Heart left ventricle (tissue), 16 donors: ENCODE measurements at places on chromosomes 13 and 19.
A peak's percentile ranks its signal among the peaks of the same experiment; 100 is the strongest.

- DNase-seq: peak; percentile 59
Observed at GRCh38 chr19:41597600-41598041, 21.7 kb downstream of the CEACAM21 start.

DNA sequence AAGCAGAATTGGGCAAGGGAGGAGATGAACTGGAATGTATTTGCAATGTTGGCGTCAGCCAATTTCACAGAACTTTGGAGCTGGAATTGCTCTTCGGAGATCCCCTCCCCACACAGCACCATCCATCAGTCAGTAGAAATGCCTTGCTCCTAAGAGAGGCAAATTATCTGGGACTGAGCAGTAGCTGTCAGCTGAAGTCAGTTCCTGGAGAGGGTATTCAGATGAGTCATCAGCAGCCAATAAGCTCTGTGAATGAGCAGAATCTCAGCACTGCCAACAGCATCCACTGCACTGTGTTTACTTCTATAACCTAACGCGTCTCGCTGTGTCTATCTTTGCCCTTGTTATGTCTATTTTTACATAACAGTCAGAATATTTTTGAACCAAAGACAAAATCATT is 213.7 kb downstream of the SLITRK5 start:
- peak; percentile 7 for DNase-seq

GRCh38 chr19:43820098-43820883 is 6.8 kb upstream of the ZNF283 start:
- DNase-seq: peak; percentile 65

DNA sequence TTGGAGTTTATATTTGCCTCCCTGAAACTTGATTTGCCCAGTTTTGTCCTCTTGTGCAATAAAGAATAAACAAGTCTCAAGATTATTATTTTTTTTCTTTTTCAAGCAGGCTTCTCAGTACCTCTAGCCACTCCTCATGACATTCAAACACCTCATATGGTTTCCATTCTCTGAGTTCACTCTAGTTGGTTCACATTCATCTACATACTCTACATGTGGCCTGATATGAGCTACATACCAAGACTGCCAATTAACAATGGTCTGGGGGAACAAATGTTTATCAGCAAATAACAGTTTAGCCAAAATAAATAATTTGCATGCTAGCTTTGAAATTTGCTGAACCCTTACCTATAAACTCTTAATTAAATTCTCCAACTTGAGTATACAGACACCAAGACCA is 22.5 kb downstream of the KCNRG start:
- DNase-seq: no peak

DNA sequence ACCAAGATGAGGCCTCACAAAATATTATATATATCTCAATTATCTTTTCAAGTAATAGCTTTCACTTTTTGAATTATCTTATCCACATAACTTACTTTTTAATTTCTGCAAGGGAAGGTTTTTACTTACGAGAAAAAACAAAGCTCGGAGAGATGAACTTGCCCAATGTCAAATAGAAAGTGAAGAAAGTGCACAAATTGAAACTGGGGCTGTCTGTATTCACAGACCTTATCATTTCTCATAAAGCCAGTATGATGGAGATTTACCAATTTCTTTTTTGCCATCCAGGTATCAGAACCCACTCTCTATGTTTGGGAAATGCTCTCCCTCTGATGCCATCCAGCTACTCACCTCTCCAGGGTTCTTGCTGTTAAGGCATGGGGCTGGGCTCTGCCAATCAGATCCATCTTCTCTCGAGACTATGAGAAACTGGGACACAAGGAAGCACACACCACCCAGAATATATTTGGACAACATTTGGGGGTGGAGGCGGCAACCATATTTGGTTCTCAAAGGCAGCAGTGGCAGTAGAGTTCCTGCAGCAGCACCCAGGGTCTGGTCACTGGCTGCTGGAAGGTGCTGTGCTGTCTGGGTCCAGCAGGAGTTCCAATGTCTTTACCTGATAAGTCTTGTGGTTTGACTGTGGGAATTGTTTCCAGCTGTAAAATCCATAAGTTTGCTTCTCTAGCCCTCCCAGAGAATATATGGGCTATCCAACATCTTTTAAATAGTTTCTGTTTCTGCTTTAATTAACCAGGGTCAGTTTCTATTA is 45.8 kb upstream of the SCEL start:
- DNase-seq: no peak

GRCh38 chr13:35387682-35388250 is 88.7 kb downstream of the MAB21L1 start:
- DNase-seq: no peak

- no peak for DNase-seq
Observed at GRCh38 chr13:21884299-21884909, 213.5 kb downstream of the FGF9 start.

DNA sequence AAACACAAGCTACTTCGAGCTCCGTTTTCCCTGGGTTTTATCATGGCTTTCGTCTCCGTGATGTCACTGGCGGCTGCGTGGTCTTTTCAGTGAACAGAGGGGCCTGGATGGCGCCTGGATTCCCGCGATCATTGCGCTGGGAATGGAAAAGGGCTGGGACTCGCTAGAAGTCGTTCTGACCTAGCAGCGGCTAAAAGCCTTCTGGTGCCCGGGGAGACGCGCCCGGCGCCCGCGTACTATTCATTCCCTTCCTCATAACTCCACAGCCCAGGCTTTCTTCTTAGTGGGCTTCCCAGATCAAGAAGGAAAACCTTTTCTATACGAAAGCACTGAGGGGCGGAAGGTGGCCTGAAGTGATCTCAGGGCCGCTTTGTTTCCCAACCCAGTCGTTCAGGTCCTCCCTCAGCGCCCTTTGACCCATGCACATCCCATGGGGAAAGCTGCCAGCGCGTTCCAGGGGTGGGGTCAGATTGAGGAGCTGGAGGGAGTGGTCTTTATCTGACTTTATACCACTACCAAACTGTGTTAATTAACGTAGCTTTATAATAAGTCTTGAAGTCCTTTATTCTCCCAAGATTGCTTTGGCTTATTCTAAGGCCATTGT is 96.6 kb downstream of the ELF1 start:
- DNase-seq: no peak

DNA sequence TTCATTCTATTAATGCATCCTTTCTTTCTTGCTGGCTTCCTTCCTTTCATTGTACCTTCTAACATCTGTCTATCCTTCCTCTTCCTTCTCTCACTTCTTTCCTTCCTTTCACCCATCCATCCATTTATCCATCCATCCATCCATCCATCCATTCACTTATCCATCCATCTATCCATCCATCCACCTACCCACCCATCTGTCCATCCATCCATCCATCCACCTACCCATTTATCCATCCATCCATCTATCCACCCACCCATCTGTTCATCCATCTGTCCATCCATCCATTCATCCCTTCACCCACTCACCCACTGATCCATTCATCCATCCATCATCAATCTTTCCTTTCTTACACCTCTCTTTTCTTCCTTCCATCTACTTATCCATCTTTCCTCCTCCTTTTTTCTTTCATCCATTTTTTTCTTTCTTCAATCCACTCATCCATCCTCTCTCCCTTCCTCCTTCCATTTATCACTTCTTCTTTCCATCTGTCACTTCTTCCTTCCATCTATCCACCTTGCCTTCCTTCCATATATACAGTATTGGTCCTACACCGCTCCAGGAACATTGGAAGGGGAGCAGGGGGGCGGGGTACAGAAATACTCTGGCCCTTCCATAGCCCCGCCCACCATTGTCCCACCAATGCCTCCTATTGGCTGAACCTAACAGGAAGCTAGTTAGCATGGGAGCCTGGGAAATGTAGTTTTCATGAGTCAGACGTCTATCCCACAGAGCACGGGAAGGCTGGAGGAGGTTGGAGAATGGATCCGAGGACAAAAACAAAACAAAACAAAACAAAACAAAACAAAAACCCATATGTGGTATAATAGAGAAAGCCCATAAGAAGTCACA is 45.9 kb downstream of the MBD3L1 start:
- no peak for DNase-seq

- DNase-seq: no peak
Observed at GRCh38 chr13:112783135-112783977, 93.5 kb downstream of the ATP11A start.
